ENCODE measurements at places on chromosomes 1 and 21. TPM values are rescaled to one million over a fixed set of nuclear protein-coding genes. Genes with fewer than 3 reads are reported as not detected.

Gene NIBAN1
- total RNA-seq = 351 TPM

Gene CHD5
- 0.81 TPM for total RNA-seq

Gene S100A1
- 1,915 TPM for total RNA-seq

Gene STMN1
- 55.4 TPM for total RNA-seq

Gene GUK1
- 213 TPM for total RNA-seq

Measured in cardiac septum (tissue), 1 donor.